Urinary bladder (tissue), 4 donors: ENCODE measurements at places on chromosomes 6 and 20. TPM values are rescaled to one million over a fixed set of nuclear protein-coding genes. Genes with fewer than 3 reads are reported as not detected.

Gene LPIN3
- 4.7 TPM for total RNA-seq

Gene ECT2L
- 0.21 TPM for total RNA-seq

Gene PAK5
- 0.48 TPM for total RNA-seq

Gene IL20RA
- 4.4 TPM for total RNA-seq

Gene C20orf202
- total RNA-seq: 0.21 TPM

Gene DSN1
- 21.4 TPM for total RNA-seq

Gene RBPJL
- not detected for total RNA-seq

Gene PRND
- total RNA-seq: 30.6 TPM

Gene OLIG3
- total RNA-seq: not detected

Gene HSP90AB1
- total RNA-seq: 220 TPM

Gene TAF8
- 18.1 TPM for total RNA-seq

Gene SLC4A11
- 0.37 TPM for total RNA-seq

Gene WFDC5
- 0.26 TPM for total RNA-seq

Gene KIFC1
- 7.5 TPM for total RNA-seq

Gene FAM209A
- total RNA-seq: not detected
